ENCODE measurements at places on chromosomes 3 and 15.
A peak's percentile ranks its signal among the peaks of the same experiment; 100 is the strongest.

- DNase-seq: no peak
Observed at GRCh38 chr15:82138306-82138705, 92.5 kb upstream of the MEX3B start.

DNA sequence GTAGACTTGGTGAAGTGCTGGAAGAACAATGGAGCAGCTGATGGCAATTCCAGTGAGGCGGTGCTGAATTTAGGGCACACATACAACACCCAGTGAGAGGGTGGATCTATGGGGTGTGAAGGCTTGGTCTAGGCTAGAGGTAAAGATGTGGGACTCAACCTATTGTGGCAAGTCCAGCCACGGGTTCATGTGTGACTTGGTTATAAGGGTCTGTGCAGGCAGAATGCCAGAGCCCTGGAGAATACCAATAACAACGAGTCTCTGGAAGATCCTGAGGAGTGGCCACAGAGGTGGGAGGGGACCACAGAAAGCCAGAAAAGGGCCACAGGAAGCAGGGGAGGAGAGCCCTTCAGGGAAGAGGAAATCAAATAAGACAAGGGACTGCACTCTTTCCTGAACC lies 55.0 kb downstream of the VGLL4 start:
- DNase-seq: no peak

DNA sequence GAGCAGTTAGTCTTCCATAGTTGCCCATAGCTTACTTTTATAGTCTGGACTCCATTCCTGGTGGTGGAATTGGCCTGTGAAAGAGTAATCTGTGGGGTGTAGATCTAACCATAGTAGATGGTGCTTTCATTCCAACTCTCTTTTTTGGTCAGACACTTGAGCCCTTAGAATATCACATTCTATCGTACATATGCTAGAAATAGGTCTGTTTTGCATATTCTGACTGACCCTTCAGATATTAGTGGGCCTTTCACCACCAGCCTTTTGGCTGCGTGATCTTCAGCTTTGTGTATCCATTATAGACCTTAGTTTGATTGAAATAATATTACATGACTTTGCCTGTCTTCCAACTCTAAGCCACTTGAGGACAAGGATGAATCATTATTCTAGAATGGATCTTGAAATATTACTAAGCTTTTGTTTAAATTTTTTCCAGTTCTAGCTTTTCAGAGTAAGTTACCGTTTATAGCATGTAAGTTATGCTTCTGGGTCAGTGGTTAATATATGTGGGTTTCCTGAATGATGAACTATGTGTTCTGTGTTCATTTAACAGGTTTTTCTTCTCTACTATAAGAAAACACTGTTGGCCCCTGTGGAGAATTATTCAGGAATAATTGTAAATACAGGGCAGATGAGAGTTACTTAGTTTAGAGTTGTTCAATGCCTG lies 8.7 kb downstream of the RAB7A start:
- DNase-seq: no peak

DNA sequence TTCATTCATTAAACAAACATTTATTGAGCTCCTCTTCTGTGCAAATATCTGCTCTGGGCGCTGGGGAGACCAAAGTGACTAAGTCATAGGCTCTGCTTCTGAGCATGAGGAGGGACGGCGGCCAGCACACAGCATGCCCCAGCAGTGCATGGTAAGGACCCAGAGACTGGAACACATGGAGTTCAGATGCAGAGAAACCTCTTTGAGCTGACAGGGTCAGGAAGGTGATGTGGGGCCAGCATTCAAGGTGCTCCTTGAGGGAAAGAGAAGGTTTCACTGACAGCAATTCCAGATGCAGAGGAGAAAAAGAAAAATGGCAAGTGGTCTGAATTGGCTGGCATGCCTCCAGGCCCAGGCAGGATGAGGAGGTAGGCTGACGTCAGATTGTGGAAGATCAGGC lies 234.5 kb downstream of the UACA start:
- DNase-seq: no peak

GRCh38 chr3:42009456-42009855 lies 47.6 kb upstream of the ULK4 start:
- DNase-seq: no peak

- no peak for DNase-seq
Observed at GRCh38 chr3:38107911-38108648, 28.8 kb downstream of the ACAA1 start.

GRCh38 chr15:67227431-67227830 lies 27.0 kb downstream of the AAGAB start:
- DNase-seq: no peak

- DNase-seq: no peak
Observed at GRCh38 chr3:107394502-107394901, 17.3 kb downstream of the CCDC54 start.

DNA sequence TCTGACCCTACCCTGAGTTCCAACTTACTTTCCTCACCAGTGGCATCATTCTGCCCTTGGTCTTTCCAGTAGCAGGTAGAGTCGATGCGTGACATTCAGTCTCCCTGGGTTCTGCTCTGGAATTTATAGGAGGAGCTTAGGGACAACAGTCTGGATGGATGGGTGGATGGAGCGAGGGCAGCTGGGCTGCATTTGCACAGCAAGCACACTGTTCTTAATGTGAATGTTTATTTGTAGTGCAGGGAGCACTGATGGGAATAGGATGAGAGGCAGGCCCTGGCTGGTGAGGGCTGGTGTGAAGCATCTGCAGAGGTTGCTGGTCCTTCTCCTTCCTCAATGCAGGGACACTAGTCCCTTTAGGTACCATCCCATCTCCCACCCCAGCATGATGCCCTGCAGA lies 176.2 kb downstream of the EPHB1 start:
- no peak for DNase-seq

- DNase-seq: no peak
Observed at GRCh38 chr3:57046101-57046765, 14.2 kb upstream of the SPATA12 start.

- no peak for DNase-seq
Observed at GRCh38 chr3:64299206-64299605, 73.9 kb upstream of the PRICKLE2 start.

DNA sequence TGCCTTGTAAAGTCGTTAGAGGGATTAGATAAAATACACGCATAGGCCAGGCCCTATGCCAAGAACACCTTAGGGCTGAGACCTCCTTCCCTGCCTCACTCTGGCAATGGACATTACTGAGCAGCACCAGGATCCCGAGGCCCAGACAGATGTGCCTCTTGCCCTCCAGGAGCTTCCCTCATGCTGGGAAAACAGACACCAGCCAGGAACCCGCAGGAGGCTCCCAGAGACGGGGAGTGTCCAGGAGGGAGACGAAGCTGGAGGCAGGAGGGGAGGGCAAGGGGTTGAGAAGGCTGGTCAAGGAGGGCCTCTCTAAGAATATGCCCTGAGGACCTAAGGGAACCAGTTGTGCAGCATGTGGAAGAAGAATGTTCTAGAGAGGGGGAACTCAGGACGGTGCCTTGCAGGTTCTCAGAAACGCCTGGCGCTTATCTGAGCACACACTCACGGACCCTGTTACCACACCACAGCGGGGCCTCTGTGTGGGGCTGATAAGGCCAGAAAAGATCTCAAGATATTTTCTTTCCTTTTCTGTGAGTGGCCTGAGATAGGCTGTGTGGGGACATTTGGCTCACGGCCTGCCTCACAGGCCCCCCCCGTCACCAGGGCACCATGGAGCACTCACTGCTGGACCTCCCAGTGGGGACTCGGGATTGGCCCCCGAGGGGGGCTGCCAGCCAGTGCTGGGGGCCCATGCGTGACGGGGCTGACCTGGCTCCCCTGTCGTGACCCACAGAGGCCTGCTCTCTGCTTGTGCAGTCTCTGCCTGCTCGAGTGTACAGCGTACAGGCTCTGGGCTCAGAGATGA lies 22.0 kb upstream of the CYP11A1 start:
- no peak for DNase-seq

DNA sequence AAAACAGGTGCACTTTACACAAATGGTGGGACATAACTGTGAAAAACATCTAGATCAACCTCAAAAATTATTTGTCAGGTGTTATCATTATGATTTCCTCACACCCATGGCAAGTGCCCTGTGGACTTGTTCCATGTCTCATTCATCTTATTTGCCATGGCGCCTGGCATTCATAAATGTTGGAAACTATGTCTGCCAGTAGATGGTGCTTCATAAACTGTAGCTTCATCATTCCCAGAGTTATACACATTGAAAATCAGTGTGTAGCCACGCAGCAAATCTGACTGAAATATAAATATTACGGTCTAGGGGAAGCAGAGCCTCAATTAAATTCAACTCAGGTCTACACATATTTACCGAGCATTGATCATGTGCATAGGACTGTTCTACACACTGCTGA lies 90.7 kb downstream of the IMPG2 start:
- no peak for DNase-seq

DNA sequence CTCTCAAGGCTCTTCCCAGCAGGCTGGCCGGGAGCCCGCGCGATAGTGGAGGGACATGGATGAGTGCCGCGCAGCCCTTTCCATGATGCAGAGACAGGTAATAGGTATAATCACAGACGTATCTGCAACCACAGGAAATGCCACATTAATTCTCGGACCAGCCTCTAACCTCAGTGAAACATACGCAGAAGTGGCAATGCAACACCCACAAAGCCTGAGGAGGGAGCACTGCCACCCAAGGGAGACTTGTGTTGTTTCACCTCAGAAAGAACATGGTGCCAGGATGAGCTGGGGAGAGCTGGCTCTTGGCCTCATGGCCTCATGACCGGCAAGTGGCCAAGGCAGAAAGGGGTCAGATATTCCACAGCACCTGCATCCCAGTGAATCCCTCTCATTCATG lies 39.0 kb downstream of the PGPEP1L start:
- no peak for DNase-seq

GRCh38 chr3:142898346-142899213 lies 9.7 kb upstream of the PCOLCE2 start:
- no peak for DNase-seq

GRCh38 chr15:66803182-66803729 lies 101.2 kb downstream of the SMAD6 start:
- DNase-seq: peak; percentile 93

GRCh38 chr3:171149526-171150116 lies 123.1 kb upstream of the SLC2A2 start:
- DNase-seq: no peak

- no peak for DNase-seq
Observed at GRCh38 chr15:96948981-96949380, 618.5 kb downstream of the NR2F2 start.

- no peak for DNase-seq
Observed at GRCh38 chr3:30611613-30612436, 5.4 kb downstream of the TGFBR2 start.

DNA sequence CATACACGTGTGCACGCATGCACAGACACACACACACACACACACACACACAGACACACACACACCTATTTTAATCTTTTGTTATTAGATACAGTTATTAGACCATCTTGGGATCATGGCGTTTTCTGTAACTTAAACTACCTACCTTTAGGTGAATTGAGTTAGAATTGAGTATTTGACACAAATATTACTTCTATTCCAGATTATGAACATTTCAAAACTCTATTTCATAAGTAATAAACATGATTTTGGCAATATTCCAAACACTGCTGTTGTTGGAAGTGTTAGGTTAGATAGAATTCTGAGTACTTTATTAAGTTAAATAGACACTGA lies 65.6 kb downstream of the GLCE start:
- no peak for DNase-seq

DNA sequence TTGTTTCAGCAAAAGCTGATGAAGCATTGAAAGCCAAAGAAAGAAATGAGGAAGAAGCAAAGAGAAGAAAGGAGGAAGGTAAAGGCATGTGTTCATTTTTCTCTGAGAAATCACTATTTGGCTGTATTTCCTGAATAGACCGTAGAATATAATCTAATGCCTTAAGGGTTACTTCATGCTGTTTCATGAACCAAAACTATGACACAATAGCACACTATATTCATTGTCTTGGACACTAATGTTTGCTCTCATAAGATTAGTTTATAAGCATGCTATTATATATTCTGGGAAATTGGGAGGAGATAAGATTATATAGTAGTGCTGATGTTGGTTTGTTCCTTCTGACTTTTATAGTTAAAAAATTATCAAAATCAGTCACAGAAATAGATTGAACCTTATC lies 110.1 kb upstream of the MLF1 start:
- DNase-seq: no peak

- no peak for DNase-seq
Observed at GRCh38 chr15:28129231-28129848, 30.2 kb upstream of the OCA2 start.

- DNase-seq: no peak
Observed at GRCh38 chr3:171825222-171825828, 15.0 kb upstream of the PLD1 start.

DNA sequence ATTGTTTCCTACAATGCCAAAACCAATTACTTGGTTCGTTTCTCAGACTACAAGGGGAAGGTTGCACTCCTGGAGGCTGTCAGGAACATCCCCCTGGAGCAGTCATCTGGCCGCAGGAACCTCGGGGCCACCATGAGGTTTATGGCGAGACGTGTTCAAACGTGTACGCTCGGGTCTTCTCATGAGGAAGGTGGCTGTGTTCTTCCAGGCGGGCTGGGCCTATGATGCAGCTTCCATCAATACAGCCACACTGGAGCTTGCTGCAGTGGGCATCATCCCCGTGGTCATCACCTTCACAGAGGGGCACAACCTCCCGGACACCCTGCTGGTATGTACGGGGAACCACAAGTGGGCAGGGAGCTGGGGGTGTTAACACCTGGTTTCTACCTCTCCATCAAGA lies 94.5 kb upstream of the COL6A5 start:
- no peak for DNase-seq

DNA sequence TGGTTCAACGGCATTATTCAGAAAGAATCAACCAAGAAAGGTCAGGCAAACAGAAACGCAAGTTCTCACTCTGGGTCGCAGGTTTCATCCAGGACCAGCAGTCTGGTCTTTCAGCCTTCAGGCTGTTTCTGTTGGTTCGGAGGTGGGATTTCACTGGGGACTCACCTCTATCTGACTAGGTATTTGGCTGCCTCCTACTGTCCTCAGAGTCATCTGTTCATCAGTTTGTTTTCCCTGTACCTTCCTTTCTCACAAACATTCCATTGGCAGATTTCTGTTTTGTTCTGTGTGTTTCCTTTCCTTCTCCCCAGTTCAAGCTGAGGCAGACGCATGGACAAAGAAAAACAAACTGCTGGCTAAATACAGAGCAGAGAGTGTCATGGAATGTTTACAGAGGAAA lies 1046.6 kb upstream of the CFAP20DC start:
- DNase-seq: no peak

DNA sequence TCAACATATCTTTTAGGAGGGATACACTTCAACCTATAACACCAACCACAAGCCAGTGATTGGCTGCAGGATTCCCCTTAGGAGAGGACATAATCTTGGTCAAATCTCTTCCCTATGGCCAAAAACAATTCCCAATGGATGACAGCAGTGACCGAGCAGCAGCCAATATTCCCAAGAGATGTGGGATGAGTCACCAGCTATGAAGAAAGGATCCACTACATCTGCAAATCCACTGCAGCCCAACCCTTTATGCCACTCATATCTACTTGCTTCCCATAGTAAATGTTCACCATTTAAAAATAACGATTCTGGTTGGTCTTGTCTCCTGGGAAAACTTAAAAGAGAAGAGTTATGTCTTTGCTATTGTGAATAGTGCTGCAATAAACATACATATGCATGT lies 4.5 kb upstream of the IQCF5 start:
- DNase-seq: no peak

- DNase-seq: no peak
Observed at GRCh38 chr3:136038668-136039067, 73.1 kb downstream of the PPP2R3A start.

All from fibroblast of skin of left biceps (primary cell).